ENCODE measurements at places on chromosomes 7 and 10.

DNA sequence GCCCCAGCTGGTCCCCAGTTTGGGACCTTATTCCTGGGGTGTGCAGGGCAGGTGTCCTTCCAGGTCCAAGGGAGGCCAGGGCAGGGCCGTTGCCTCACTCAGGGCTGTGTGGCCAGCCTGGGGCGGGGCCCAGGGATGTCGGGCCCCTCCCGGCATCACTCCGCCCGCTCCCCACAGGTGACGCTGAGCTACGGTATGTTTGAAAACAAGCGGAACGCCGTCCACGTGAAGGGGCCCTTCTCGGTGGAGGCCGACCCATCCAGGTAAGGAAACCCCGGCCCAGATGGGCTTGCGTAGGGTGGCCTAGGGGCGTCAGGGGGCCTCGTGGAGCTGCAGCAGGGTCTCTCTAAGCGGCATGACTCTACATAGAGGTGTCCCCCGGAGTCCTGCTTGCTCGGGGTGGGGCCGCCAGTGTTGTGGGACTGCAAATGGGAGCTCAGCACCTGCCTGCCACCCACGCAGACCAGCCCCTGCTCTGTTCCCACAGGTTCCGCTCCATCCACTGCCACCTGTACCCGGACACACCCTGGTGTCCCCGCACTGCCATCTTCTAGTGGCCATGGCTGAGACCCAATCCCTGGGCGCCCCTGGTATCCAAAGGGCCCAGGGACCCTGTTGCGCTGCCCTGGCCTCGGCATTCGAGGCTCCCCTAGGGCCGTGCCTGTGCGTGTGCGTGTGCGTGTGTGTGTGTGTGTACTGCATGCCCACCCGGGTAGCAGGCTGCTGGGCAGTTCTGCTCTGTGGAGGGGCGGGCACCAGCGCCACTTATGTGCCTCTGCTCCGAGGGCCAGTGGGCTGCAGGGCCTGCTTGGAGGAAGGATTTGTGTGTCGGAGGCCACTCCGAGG is 7.3 kb downstream of the LFNG start:
- DNase-seq = no peak

DNA sequence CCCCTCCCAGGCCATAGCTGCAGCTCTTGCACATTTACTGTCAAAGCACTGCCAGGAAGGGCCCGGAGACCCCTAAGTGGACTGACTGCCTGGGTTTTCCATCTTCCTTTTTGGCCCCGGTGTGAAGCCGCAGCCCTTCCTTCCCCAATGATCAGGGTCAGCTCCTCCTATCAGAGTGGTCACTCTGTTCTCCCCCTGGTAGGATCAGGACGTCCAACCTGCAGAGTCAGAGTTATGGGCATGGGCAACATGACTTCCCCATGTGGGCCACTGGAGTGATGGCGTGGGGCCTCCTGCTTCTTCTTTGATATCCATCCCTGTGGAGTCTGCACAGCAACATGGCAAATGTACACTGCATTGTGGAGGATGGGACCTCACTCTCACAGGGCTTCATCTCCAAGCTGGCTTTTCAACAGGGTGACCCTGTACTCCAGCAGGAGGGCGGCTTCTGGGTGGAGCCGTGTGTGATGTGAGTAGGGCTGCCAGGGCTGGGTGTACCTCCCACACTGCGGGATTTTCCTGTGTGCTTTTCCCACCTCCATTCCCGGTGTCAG is 6.4 kb upstream of the RAMP3 start:
- DNase-seq = no peak

GRCh38 chr10:32273336-32273735 is 73.6 kb downstream of the EPC1 start:
- DNase-seq = no peak

DNA sequence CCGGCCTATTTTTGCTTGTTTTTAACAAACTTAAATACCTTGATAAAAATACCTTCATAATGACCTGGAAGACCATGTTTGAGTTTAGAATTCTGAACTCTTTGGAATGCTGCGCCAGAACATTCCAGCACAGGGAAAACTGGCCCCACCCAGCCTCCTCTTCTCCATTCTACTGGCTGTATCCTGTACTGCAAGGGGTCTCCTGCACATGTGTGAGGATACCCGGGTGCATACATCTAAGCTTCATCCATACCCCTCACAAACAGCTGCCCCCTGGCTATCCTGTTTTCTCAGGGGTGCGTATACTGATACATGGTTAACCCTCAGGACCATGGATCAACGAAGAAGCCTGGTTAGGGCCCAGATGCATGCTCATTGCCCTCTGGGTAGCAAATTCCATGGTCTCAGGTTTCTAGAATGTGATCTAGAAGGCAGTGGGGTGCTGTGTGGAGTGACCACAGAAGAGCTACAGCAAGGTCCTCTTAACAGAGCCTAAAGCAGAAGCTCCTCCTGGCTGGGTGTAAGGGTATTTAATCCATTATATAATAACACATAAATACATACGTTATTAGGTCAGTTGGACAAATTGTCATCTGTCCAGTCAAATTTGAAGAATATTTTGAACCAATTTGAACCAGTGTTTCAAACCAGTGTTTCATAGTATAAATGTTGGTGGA is 26.1 kb downstream of the HACD1 start:
- DNase-seq = no peak

- peak; percentile 89 for DNase-seq
These were observed 15.1 kb upstream of the SVIL start for GRCh38 chr10:29649561-29650551.

DNA sequence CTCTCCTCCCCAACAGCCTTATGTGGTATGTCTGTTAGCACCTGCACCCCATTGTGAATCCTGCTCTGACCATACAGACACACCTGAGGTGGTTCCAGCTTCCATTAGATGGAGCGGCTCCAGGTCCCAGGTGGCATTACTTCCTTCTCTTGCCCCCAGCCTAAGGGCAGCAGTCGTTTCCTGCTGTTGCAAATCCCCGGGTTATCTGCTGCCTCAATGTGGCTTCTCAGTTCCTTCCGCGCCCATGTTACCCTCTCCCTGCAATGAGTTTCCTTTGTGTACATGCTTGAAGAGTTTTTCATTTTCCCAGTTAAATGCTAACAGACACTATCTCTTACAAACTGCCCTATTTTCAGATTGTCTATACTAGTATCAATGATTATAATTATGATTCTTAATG is 62.8 kb upstream of the PRKCQ start:
- no peak for DNase-seq

DNA sequence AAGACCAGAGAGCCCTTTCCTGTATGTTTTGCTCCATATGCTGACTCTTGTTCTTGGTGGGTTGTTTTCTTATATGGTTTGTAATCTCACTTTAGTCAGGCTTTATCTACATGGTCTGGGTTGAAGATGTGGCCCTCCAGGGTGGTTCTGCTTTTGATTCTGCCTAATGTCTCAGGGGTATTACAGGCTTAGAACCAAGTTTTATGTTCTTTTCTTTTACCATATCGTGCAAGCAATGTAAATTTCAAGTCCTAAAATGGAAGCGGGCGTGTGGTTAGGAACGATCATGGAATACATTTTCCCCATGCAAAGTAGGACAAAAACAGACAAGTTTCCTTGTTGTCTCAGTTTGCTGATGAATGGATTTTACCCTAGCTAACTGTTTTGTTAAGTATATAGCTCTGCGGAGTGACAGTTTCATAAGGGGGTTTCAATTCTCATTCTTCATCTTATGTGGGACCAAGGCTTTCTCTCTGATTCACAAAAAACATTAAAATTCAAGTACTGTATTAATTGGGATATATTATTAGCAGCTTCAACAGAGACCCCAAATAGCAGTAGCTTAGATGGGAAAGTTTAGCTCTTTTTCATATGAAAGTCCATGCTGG is 58.7 kb downstream of the MTURN start:
- DNase-seq = no peak

DNA sequence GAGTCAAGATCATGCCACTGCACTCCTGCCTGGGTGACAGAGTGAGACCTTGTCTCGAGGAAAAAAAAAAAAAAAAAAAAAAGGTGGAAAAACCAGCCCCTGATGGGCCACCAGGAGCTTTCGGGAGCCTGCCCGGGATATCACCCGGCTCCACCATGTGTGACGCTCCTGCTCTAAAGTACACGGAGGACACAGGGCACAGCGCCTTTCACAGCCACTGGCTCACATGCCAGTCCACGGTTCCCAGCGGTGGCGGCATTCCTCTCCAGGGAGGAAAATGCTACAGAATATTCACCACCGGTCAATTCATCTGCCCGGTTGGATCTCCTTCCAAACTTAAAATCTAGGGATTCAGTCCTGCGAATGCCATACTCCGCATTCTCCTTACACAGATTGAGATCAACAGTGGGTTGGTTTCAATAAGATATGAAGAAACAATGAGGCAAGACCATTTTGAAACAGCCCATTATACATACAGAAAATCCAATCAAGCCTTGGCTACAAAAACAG is 81.2 kb downstream of the CTBP2 start:
- no peak for DNase-seq

DNA sequence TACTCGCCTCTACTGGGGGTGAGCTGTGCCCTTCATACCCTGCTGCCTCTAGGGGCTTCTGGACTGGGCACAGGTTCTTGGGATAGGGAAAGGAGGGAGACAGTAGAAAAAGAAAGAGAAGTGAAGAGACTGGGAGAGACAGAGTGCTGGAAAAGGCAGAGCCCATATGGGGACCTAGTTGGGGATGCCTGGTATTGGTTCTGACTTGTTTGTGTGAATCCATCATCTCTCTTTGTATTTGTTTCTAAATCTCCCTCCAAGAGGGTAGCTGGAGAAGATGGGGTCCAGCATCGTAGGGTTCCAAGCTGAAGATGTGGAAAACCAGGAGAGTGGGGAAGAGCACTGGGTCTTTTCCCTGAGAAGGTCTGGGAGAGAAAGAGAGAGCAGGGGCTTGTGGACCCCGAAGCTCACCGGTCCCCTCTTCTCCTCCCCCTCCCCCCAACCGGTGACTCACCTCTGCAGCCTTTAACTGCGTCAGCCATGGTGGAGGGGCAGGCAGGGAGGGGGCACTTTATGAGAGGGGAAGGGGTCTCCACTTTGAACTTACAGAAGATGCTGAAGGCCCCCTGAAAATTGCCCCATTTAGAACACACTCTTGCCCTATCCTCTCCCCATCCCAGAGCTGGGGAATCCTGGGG is 3.2 kb upstream of the VGF start:
- DNase-seq = no peak

All from fibroblast of mammary gland (primary cell).